ENCODE measurements at places on chromosomes 3 and 15.
A peak's percentile ranks its signal among the peaks of the same experiment; 100 is the strongest.

DNA sequence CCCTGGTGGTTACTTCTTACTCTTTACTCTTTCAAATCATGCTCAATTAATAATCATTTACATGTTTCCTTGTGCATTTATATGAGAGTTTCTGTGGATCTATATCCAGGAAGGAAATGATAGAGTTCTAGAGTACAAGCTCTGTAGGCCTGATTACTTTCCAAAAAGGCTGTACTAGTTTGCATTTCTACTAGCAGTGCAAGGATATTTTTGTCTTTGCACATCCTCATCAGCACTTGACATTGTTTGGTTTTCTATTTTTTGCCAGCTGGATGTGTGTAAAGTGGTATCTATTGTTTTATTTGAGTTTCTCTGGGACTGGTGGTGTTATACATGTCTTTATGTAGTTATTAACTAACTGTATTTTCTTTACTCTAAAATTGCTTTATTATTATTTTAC lies 19.6 kb upstream of the SLC7A14 start:
- no peak for DNase-seq

- DNase-seq: peak; percentile 15
These were observed 49.6 kb downstream of the SMAD3 start for GRCh38 chr15:67114846-67115585.

DNA sequence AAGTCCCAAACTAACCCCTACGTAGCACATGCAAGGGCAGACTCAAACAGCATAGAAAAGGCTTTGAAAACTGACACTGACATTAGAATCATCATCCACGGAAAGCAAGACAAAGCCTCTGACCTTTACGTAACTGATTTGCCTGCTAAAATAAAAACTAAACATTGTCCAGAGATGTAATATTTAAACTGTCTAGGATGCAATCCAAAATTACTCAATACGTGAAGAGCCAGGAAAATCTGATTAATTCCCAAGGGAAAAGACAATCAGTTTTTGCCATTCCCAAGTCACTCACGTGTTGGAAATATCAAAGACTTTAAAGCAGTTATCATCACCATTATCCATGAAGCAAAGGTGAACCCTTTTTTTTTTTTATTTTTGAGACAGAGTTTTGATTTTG lies 13.3 kb upstream of the IQCF1 start:
- no peak for DNase-seq

DNA sequence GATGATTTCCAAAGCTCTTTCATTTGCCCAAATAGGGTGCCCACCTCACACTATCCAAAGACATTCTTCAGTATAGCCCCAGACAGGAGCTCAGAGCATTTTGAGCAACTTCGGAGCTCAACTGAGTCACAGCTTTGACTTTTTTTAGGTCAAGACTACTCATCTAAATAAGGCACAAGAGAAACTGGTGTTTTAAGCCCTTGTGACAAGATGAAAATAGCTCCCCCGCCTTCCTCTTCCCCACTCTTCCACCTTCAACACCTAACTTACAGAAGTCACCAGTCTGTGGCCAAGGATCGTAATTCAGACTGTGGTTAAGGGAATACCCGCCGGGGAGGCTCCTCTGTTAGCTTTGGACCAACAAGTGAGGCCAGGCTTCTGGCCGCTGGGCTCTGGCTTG lies 60.4 kb upstream of the CA12 start:
- DNase-seq: no peak

DNA sequence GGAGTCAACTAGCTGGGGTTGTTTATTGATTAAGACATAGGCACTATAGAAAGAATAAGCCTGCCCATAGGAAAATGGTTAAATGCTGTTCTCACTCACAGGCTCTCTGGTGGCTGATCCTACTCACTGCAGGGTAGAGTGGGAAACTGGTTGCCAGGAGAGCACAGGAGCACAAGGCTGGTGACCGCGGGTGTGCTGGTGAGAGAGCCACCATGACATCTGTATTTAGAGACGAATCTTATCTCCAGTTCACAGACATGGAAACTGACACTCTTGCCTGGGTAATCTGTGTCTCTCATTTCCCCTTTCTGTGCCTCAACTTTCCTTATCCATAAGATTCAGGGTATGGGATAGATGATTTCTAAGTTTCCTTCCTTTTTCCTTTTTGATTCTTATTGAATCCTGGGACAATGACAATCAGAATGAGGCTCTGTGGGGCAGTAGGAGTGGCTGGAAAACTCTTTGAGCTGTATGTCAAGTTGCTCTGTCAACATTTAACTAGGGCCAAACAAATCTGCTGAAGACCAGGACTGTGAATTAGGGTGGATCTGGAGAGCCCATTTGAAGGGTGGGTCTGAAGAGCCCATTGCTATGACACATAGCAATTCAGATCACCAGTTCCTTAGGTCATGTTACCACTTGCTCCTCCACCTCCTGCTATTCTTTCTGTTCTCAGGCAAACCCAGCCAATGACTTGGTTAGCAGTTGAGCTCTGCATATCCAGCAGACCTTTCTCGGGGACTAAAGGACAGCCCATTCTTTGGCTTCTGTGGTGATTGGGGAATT lies 286.1 kb upstream of the TBL1XR1 start:
- DNase-seq: no peak

GRCh38 chr3:119643528-119643927 lies 16.9 kb downstream of the POPDC2 start:
- DNase-seq: no peak

GRCh38 chr15:58875343-58875742 lies 58.1 kb downstream of the SLTM start:
- no peak for DNase-seq

DNA sequence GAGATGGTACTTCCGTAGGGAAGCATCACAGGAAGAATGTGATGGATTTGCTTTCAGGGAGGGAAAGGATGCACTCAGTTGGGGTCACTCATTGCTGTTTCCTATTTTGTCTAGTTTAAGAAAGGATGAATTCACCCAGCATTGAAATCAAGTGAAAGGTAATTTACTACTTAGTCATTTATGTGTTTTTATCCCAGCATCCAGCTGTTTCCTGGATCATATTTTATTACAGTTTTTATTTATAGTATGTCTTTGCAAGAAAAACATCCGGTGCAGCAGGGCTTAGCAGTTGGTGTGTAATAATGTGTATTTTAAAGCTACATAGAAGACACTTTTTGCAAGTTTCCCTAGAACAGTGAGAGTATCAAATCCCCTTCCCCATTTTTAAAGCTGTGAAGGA lies 37.4 kb upstream of the GOLGA8B start:
- DNase-seq: no peak

GRCh38 chr15:75739791-75740190 lies 27.1 kb upstream of the CSPG4 start:
- DNase-seq: no peak

DNA sequence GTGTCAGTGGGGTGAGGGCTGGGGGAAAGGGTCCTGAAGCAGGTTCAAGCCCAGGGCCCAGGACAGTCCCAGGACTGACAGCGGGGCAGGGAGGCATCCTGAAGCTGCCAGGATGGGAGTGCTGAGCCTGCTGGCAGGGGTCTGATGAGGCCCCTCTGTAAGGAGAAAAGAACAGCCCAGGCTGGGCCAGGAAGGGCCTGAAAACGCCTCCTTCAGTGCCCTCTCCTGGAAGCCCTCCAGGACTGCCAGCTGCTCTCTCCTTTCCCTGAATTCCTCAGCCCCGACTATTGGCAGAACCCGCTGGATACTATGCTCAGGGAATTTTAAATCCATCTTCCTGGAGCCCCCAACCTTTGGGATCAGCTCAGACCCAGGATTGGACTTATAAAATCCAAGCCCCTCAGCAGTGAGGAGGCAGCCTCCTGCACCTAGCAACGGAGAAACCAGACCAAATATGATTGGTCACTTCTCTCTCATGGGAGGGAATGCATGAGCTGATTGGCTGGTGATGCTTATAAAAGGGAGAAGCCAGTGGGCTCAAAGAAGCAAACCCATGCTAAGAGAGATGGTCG lies 203.5 kb upstream of the LINGO1 start:
- DNase-seq: no peak

GRCh38 chr15:74302821-74303359 lies 64.6 kb downstream of the CYP11A1 start:
- DNase-seq: peak; percentile 62

- DNase-seq: no peak
These were observed 378.7 kb downstream of the MCTP2 start for GRCh38 chr15:94610069-94610468.

- no peak for DNase-seq
These were observed 515.2 kb upstream of the CCDC54 start for GRCh38 chr3:106862067-106862466.

- no peak for DNase-seq
These were observed 594.9 kb downstream of the NLGN1 start for GRCh38 chr3:173992416-173992815.

- peak; percentile 93 for DNase-seq
These were observed 66.3 kb downstream of the NIPA2 start for GRCh38 chr15:22904736-22905135.

- no peak for DNase-seq
These were observed 45.9 kb downstream of the SUMF1 start for GRCh38 chr3:4421121-4421520.

DNA sequence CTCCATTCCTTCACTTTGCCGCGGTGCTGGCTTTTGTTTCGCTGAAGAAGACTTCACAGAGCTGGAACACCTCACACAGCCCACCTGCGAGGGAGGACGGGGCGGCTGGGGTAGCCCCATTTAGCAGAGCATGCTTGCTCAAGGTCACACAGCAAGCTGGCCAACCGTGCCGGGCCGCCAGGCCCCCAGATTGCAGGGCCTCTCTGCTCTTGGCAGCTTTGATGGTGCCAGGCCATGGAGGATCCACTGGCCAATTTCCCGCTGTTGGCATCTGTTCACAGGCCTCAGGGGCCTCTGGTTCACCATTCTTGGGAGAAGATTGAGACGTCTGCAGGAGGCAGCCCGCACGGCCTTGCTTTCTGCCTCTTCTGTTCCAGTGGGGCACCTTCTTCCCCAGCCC lies 77.9 kb upstream of the LINGO1 start:
- DNase-seq: no peak

GRCh38 chr15:64665179-64665578 lies 110.2 kb downstream of the RBPMS2 start:
- DNase-seq: no peak

- DNase-seq: no peak
These were observed 126.9 kb downstream of the CCNL1 start for GRCh38 chr3:157033001-157033400.

DNA sequence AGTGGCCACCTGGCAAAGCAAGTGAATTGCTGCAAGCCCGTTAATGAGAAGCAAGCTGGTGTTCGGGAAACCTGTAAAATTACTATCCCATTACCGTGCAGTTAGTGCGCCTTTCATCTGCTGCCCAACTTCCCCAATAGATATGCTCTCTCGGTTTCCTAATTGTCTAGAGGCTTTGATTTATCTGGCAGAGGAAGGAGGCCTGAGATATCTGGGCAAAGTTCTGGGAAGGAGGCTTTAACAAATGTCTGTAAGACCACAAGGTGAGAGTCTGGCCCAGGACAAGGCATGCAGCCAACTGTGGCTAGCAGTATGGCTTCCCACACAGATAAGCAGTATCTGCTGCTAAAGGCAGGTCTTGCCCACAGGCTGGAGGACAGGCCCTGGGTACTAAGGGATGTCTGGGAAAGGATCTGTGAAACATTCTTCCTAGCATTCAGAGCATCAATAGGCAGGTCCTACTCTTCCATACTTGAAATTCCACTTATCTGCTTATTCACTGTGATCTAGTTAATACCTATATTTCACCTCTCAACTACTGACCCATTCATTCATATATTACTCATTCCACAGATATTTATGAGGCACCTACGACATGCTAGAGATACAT lies 130.0 kb upstream of the SLC2A2 start:
- no peak for DNase-seq

GRCh38 chr3:189292667-189293484 lies 121.1 kb downstream of the TPRG1 start:
- no peak for DNase-seq

GRCh38 chr3:50124052-50124799 lies 30.9 kb upstream of the SEMA3F start:
- no peak for DNase-seq

GRCh38 chr3:124234852-124235252 lies 242.9 kb upstream of the ROPN1 start:
- no peak for DNase-seq

GRCh38 chr3:120791010-120791409 lies 48.5 kb downstream of the GTF2E1 start:
- no peak for DNase-seq

All from NCI-H2171 treated with DMSO at 0.1 percent for 48 hours (cell line).